ENCODE measurements at places on chromosomes 1 and 21.

DNA sequence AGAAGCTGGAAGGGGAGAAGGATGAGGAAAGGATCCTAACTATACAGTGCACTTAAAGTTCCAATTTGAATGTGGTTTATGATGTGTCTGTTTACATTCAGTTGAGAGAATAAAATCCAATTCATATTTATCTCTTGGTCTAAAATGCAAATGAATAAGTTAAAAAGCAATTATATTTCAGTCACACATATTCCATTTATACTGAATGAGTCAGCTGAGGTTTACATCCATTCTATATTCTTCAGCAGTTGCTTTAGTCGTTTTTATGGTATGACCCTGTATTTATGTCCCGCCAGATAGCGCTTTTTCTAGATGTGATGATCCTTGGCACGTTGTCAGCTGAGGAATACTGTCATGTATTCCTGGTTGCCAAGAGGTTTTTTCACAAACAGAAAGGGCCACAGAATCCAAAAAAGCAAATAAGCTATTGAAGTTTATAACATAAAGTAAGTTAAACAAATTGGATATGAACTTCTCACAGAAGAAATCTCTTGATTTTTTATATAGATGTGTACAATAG, 866.2 kb downstream of the NCAM2 start:
- DNase-seq, result no peak

DNA sequence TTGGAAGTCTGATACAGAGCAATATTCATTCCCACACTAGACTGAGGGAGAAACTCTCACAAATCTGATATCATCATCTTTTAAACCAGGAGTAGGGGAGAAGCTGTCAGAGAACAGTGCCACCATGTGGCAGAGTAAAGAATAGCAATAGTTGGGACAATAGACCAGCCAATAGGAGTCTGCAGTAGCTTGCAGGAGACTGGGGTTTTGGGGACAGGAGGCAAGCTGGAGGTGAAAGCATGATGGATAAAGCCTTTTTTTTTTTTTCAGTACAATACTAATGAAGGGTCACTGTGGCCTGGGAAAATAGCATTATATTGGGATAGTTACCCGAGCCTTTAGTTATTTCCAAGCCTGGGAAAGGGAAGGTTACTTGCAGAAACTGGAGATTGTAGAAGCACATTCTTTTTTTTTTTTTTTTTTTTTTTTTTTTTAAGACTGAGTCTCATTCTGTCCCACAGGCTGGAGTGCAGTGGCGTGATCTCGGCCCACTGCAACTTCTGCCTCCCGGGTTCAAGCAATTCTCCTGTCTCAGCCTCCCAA, 120.7 kb downstream of the S1PR1 start:
- peak; percentile 50 for DNase-seq

GRCh38 chr1:168709405-168710363, 19.3 kb downstream of the DPT start:
- no peak for DNase-seq

- DNase-seq, result no peak
Measured at GRCh38 chr1:24720152-24720551, 25.1 kb upstream of the CLIC4 start.

- no peak for DNase-seq
Measured at GRCh38 chr1:178651742-178652141, 73.3 kb upstream of the RALGPS2 start.

DNA sequence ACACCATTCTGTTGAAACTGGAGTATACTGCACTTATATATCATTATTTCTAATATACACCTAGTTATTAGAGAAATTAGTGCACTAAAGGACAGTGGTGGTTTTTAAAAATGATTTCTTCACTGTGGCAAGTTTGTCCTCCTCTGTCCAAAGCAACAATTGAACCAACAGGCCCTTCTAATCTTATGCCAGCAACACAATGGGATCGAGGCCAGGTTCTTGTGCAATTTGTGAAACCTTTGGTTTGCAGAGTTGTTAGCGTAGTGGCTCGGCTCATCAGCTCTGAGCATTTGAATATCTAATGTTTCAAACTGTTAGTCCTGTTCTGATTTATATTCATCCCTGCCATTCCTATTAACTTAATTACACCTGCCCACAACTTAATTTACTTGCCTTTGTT, 9.9 kb upstream of the LRRC39 start:
- DNase-seq, result no peak

- DNase-seq, result no peak
Measured at GRCh38 chr21:15586752-15587427, 142.9 kb upstream of the USP25 start.

DNA sequence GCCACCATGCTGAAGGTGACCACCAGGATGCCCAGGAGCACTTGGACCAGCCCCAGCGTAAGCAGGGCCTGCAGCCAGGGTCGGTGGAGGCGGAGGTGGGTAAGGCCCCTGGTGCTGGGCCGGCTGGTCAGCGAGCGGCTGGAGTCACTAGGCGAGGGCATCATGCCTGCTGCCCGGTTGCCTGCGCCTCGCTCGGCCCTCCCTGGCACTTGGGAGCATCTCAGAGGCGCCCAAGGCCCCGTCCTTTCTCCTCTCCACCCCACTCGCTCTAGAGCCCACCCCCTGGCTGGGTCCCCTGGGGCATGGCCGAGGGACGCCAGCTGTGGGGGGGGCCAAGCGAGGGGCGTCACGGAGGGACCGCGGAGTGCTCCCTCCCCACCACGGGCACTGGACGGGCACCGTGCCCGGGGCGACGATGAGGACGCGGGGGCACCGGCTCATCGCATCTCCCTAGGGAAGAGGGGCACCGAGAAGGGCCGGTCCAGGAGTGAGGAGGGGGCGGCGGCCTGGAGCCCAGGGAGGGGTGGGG, 505 bp downstream of the ENTREP3 start:
- DNase-seq, result no peak
